NCI-H187 (cell line): ENCODE measurements at places on chromosomes 7 and 10.

DNA sequence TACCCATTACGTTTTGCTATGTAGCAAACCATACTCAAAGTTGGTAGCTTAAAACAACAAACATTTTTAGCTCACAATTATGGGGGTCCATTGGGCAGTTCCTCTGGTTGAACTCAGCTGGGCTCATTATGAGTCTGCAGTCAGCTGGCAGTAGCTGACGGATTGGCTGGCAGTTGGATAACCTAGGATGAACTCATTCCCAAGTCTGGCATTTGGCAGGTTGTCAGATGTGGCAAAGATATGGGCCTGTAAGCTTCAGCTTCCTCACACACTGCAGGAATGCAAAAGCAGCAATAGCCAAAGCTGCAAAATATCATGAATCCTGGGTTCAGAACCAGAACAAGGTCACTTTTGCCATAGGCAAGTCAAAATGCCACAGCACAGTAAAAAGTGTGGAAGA, 412.2 kb upstream of the SORCS1 start:
- DNase-seq = no peak

DNA sequence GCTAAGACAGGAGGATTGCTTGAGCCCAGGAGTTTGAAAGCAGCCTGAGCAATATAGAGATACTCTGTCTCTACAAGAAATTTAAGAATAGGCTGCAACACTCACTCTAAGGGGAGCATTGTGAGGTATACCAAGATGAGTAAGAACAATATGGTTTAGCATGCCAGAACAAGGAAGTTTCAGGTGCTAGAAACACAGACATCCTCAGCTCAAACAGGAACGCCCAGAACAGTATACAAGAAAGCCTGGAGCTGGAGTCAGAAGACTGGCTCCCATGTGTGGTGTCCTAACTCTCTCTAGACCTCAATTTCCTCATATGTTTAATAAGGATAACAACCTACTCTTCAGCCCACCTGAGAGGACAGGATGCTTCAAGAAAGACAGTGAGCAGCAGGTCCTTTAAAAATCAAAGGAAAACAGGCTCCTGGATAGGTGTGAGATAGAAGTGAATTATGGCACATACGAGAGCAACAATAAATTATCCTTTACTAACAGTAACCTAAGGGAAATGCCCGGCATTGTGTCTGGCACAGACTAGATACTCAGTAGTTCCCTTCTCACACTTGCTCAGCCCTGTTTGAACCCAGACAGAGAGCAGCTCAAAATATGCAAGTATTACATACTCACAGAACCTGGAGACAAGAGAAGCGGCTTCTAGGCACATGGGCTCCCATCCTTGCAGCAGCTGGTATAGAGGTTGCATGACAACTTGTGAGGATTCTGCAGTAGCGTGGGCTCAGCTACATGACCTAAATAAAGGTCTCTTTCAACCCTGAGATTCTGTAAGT, 45.4 kb downstream of the KAT6B start:
- DNase-seq = no peak

GRCh38 chr10:97825020-97825760, 24.5 kb upstream of the GOLGA7B start:
- DNase-seq = no peak

- DNase-seq = no peak
Measured at GRCh38 chr7:140009735-140010134, 53.0 kb downstream of the PARP12 start.

- no peak for DNase-seq
Measured at GRCh38 chr7:137801003-137801402, 45.8 kb downstream of the DGKI start.
